ENCODE measurements at places on chromosomes 5 and 9.
A peak's percentile ranks its signal among the peaks of the same experiment; 100 is the strongest.

- no peak for DNase-seq
These were observed 265.1 kb downstream of the PSAT1 start for GRCh38 chr9:78562021-78562420.

GRCh38 chr5:113713051-113713450 lies 199.6 kb downstream of the YTHDC2 start:
- no peak for DNase-seq

- DNase-seq: no peak
These were observed 73.1 kb downstream of the MAN2A1 start for GRCh38 chr5:109762821-109763220.

GRCh38 chr5:132781029-132781428 lies 4.0 kb upstream of the SEPTIN8 start:
- no peak for DNase-seq

GRCh38 chr9:136100700-136101614 lies 5.9 kb upstream of the NACC2 start:
- no peak for DNase-seq

DNA sequence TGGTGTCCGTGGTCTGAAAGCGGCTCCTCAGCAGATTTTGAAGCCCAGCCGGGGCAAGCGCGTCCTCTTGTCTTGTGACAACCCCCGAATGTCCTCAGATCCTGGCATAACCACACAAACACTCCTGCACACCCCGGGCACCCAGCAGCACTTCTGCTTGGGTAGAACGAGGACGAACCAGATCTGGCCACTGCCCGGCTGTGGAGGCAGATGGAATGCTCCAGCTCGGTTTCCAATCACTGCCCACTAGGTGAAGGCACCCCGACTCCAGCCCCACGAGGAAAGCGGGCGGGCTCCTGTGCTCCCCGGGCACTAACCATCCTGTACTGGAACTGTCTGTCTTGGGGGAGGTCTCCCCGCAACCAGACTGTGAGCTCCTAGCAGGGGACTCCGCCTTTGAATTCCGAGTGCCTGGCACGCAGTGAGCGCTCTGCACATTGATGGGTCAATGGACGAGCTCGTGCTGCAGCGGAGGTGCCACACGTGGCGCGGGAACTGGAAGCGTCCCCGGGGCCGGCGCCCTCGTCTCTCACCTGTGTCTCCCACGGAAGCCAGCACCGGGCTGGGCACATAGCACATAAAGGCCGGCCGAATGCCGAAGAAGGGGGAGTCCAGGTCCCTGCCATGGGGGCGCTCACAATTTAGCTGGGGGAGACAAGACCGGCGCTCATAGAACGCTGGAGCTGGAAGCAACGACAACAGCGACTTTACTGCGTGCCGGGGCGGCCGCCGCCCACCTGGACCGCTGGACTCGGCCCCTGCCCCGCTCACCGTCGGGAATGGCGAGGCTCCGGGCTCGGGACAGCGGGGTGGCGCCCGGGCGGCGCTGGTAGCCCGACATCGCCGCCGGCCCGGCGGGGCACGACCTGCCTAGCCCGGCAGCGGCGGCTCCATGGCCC lies 608 bp downstream of the ENTR1 start:
- no peak for DNase-seq

DNA sequence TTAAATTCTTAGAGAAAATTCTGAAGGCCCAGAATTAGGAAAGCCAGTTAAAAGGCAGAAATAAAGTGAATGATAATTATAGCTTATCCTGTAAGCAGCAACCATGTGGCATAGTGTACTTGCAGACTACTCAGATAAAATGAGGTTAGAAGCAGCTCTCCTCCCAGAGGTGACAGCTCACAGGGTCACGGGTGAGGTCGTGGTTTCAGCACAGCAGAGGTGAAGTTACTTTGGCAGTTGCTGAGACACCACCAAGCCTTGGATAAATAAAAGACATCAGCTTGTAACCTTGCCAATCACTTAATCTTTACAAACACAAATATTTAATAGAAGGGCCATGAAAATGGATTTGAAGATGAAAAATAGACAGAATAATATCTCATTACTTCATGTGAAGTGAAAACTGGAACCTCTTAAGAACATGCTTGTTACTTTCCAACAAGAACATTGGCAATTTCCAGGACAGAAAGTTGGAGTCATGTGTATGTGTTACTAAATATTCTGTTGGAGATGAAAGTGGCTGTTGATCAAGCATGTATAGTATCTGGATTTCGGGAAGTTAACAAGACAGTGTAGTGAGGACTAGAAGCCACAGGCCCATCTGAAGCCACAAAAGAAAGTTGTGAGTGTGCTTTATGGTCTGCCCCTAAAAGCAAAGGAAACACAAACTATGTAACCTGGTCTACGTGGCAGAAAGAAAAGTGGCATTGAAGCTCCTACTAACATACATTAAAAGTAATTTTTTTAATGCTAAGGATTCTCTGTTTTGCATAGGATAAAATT lies 134.4 kb downstream of the ERCC6L2 start:
- DNase-seq: no peak

DNA sequence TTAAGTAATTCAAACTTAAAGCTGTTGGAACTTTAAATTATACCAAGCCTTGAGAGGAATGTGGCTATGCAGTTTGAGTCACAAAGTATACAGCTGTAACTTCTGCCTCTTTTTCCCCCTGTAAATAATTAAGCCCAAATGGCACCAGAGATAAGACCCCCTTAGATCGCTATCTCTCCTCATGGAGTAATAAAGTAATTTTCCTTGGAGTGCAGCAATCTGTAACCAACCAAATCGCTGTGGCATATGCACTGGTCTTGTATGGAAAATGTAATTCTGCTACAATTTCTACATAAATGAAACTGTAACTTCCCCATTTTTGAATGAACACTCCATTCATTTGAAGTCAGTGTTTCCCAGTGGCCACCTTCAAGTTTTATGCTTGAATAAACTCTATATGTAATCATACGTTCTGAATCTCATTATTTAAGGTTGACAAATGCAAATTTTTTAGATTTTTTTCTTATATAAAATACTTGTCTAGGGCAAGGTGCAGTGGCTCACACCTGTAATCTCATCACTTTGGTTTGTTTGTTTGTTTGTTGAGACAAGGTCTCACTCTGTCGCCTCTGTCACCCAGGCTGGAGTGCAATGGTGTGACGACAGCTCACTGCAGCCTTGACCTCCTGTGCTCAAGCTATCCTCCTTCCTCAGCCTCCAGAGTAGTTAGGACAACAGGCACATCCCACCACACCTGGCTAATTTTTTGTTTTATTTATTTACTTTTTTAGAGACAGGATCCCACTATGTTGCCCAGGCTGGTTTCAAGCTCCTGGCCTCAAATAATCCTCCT lies 12.3 kb downstream of the SUSD1 start:
- no peak for DNase-seq

DNA sequence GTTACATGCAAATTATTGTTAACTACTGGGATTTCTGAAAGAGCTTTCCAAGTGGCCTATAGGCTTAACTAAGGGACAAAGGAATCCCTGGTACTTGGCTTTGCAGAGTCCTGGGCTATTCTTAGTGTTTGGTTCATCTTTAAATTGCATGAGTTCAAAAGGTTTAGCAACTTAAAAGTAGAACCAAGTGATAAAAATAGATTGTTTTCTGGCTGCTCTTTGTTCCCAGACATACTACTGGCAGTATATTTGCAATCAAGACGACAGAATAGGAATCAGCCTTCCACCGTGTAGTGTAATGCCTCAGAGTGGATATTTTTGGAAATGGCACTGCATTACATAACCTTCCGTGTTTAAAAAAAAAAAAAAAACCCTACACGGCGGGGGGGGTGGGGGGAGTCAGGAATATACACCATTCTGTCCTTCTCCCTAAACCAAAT lies 1.0 kb downstream of the NREP start:
- peak; percentile 45 for DNase-seq

GRCh38 chr5:63953217-63953616 lies 9.0 kb downstream of the HTR1A start:
- DNase-seq: no peak

GRCh38 chr9:113690055-113690740 lies 185.9 kb upstream of the ZNF618 start:
- no peak for DNase-seq

- no peak for DNase-seq
These were observed 121.1 kb downstream of the C5orf15 start for GRCh38 chr5:133847301-133847700.

DNA sequence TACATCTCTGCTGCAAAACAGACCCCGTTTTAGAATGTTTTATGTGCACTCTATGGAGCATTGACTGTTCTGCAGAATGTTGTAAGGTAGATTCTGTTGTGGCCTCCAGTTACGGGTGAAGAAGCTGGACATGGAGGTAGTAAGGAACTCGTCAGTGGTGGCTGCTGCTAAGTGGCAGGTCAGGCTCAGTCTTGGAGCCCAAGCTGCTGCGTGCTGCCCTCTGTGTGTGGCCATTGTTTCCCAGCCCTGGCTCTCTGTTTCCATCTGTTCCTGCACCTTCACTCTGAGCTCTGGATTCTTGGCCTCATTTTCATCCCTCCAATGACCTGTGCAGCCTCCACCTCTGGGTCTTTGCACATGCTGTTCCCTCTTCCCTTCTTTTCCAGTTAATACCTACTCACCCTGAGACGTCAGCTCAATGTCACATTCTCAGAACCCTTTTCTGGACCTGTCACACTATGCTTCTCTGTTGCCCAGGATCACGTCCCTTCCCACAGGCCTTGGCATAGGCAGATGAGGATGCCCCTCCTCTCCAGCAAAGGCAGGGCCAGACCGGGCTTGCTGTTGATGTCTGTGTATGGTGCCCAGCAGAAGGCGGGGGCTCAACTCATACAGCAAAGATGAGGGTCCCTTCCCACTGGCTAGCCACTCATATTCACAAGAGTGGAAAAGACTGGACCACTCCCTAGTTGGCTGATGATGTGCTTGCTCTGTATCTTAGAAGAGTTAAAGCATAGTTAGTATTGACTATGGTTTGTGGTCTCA lies 97.6 kb downstream of the TENT4A start:
- DNase-seq: no peak

GRCh38 chr5:169157064-169157463 lies 143.9 kb downstream of the SLIT3 start:
- no peak for DNase-seq

- DNase-seq: no peak
These were observed 18.9 kb upstream of the TMEM250 start for GRCh38 chr9:136137321-136138265.

DNA sequence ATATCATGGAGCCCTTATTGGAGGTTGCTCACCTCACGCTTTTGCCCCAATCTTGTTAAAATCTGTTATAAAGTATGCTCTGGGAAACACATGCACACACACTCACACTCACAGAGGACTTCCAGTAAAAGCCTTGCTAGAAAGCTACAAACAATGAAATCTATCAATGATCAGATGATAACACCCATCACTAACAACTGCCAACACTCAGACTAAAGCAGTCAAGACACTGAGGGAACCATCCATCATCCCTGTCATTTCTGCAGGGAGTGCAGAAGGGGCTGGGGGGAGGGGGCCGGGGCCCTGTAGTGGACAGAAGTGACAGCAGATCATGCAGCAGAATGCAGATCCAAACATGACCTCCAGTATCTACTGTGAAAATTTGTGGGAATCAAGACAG lies 179.1 kb downstream of the AOPEP start:
- no peak for DNase-seq

GRCh38 chr5:159337016-159337955 lies 7.0 kb upstream of the IL12B start:
- DNase-seq: no peak

DNA sequence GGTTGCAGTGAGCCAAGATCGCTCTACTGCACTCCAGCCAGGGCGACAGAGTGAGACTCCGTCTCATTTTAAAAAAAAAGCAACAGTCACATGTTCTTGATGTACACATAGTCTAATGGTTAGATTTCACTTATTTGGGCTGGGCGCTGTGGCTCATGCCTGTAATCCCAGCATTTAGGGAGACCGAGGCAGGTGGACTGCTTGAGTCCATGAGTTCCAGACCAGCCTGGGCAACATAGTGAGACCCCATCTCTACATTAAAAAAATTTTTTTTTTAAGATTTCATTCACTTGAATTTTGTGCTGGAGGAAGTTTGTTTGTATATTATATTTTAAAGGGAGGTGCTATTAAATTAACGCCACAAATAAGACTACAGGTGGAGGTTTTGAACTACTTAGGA lies 21.9 kb downstream of the WNT8A start:
- no peak for DNase-seq

DNA sequence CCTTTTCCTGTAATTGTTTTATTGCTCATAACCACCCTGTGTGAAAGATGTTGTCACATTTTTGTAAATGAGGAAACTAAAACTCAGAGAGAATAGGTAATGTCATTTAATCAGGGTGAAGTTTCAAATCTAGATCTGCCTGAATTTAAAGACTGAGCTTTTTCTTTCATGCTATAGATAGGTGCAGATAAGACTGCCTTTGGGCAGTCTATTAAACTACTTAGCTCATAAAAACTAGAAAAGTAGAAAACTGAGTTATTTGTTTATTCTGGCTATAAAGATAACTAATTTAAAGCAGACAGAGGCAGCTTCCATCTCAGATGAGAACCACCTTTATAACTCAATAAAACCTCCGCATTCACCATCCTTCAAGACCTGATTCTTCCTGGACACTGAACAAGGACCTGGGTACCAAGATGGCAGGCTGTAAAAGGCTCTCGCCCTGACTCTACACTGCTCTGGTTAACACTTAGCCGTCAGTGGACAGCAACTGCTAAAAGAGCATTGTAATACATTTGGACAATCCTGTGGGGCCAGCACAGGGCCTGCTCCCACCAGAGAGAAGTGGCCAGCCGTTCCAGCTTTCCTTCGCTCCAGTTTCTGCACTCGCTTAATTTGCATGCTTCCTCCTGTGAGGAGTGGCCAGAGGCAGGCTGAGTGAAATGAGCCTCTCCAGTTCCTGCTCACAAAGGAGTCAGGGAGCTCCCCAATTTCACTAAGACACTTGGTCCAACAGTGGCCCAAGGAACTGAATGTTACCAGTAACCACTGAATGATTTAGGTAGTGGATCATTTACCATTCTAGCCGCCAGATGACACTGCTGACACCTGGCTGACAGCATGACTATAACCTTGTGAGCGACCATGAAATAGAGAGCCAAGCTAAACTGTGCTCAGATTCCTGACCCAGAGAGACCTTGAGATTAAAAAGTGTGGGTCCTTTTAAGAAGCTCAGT lies 566.4 kb downstream of the EFNA5 start:
- peak; percentile 38 for DNase-seq

DNA sequence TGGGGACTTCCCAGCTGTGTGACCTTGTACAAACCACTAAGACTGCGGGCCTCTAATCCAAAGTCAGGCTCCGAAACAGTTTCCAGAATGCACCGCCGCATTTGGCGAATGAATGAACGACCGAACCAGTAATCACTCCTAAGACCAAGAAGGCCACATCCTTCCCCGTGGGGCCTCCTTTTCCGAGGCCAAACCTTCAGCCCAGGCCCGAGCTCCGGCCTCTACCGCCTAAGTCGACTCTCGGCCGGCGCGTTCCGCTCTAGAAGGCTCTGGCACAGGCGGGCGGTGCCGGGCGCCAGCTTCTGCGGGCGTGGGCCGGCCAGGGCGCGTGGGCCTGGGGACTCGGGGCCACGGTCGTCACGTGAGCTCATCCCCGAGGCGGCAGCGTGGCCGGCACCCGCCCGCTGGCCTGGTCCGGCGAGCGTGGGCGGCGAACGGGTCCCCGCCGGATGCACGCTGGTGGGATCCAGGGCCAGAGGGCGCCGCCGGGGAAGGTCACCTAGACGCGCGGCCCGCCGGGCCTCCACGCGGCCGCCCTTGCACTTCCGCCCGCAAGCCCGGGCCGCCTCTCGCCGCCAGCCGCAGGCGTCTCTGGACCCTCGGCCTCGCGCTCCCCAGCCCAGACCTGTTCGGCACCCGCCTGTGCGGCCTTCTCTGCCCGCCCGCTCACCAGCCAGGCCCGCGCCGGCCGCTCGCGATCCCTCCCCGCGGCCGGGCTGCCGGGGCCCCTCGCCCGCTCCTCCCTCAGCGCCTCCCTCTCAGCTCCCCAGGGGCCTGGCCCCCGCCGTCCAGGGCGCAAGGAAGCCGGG lies 754 bp downstream of the VDAC1 start:
- peak; percentile 66 for DNase-seq

Measured in right hindlimb (tissue), 1 donor.